ENCODE measurements at places on chromosomes 5 and 9.

DNA sequence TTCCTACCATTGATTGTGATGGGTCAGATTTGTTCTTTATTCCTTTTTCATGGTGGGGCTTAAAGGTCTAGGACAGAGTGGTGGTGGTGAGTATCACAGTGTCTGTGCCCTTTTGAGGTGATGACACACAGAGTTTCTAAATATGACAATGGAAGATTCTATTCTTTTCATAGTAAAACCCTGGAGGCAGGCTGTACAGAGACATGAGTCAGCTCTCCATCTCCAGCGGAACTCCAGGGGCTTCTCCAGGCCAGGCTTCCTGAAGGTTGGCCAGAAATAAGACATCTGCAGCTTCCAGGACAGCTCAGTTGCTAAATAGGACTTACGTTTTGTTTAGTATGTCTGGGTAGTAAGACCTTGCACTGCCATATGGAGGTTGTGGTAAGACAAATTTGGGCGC is 229.5 kb downstream of the CD180 start:
- peak; percentile 81 for DNase-seq

DNA sequence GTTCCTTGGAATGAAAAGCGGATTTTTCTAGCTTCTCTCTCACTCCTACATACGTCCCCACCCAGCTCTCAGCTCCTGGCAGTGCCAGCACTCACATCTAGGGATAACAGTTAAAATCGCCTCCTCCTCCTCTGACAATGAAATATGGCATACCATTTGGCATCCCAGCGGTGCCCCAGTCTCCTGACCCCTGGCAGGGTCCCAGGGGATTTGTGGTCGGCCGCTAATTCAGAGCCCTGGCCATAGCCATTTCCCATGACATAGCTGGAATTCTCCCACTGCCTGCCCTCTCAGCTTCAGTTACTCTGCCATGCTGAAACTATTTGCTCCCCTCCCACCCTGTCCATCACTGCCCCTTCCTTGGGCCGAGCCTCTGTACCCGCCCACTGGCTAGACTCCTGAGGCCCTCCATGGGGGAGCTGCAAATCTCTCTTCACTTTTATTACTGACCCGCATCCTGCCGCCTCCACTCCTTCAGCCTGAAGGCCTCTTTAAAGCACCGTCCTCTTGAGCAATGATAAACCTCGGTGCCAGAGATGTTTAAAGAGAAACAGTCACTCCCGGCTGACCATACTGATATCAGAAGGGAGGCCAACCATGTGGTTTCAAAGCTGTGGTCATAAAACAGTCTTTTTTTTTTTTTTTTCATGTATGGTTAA is 139.8 kb downstream of the SLIT3 start:
- no peak for DNase-seq

- DNase-seq = no peak
These were observed 94.0 kb downstream of the RCL1 start for GRCh38 chr9:4886698-4887097.

DNA sequence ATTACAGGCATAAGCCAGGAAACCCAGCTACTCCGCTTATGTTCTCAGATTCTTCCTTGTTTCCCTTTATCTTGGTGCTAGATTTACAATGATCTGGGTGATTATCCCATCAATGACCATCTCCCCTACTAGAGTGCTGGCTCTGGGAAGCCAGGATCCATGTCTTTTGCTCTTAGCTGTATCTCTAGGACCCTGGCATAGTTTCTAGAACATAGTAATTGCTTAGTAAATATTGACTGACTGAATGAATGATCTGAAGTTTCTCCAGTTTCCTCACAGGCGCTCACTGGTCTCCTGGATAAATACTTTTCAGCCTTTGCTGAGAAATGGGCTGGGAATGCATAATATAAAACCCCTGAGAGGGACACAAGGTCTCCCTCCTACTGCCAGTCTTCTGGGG is 60.0 kb upstream of the KLF9 start:
- no peak for DNase-seq

- DNase-seq = no peak
These were observed 323.2 kb upstream of the CCNH start for GRCh38 chr5:87735923-87736322.

GRCh38 chr5:96659170-96659569 is 3.0 kb upstream of the CAST start:
- DNase-seq = no peak

DNA sequence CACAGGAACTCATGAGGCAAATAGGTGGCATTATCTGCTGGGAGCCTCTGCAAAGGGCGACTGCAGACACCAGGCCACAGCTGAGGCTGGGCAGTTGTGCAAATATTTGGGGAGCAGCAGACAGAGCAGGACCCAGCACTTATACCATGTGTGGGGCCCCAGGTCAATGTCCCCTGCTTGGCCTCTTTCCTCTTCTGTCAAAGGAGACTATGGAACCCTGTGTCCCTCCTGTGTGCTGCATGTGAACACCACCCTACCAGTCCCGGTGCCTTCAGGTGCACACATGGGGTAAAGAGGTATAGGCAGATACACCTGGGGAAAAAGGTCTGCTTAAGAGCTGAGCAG is 50.8 kb downstream of the ROR2 start:
- no peak for DNase-seq

DNA sequence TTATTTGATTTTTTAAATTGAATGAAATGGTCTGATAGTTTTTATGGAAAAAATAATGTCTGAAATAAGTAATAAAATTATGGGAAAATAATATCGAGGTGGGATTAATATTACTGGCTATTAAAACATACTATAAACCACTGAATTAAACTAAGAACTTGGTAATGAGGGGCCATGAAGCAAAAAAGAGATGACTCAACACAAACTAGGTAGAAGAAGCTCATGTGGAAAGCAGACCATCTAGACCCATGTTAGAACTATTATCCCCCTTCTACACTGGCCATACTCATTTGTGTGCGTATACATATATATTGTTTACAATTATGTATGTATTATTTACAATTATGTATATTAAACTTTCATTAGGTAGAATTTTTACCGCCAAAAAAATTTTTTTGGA is 8.5 kb upstream of the GPR150 start:
- no peak for DNase-seq

- no peak for DNase-seq
These were observed 10.0 kb upstream of the CAST start for GRCh38 chr5:96651948-96652753.

- DNase-seq = peak; percentile 66
These were observed 199.6 kb downstream of the SYK start for GRCh38 chr9:91001146-91001611.

GRCh38 chr5:55936100-55936693 is 58.6 kb downstream of the IL6ST start:
- peak; percentile 71 for DNase-seq

DNA sequence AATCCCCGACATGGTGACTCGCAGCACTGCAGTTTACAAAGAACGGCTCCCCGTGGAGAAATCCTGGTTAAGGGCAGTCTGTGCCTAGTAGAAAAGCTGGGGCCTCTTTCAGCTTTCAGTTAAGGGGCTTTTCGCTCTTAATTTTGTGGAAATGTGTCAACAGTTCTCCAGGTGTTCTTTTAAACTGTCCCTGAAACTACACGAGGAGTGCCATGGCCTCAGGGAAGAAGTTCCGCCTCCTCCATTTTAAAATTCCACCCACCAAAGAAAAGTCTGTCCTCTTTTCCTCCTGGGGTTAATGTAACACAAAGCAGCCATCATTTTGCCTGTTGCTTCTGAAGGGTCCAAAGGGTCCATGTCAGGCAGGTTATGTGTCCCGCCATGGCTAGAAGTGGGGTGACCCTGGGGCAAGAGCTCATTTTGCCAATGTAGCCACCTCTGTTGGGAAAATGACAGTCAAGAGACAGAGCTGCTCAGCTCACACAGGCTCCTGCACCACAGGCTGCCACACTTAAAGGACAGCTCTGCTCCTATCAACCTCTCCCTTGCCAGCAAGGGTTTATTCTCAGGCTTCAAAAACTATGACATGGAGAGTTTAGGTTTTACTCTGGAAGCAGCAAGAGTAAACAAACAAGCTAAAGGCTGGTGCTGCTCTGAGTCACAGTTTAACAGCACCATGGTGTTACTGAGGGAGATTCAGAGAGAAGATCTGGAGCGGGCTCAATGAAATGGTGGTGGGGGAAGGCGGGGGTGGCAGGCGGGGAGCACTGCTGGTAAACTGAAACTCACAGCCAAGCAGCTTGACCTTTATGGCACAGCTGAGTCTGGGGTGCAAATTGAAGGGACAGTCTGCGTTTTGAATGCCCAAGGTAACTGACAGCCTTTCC is 3.2 kb downstream of the WHRN start:
- peak; percentile 63 for DNase-seq

DNA sequence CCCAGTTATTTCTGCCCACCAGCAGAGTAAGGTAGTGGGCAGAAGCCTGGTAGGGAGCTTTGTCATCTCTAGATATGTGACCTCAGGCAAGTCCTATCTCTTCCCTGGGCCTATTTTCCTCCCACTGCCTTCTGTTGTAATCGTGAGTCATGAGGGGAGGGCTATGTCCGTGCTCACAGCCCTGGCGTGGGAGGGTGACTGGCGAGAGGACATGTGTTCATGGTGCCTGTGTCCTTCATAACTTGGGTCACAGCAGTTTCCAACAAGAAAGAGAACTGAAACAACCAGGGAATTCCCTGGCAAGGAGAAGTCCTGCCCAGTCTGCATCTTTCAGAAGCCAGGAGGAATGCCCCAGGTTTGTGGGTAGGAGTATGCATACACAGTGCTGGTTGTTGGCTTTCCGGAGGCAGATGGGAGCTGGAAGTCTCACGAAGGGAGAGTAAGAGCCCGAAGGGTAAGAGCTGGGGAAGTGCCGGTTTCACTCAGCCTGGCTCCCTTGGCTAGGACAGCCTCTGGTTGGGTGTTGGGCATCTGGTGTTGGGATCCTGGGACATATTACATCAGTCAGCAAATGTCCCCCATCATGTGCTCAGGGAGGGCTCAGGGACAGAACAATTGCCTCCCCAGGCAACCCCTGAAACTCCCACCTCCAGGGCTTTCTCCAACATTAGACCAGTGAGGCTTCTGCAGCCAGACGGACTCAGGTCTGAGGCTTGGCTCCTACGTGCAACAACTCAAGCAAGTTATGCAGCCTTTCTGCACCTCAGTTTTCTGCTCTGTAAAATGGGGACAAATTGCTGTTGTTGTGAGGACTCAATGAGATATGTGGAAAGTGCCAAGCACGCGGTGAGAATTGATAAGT is 4.3 kb upstream of the TIFAB start:
- peak; percentile 54 for DNase-seq

GRCh38 chr9:91433180-91433579 is 9.5 kb upstream of the NFIL3 start:
- peak; percentile 96 for DNase-seq

DNA sequence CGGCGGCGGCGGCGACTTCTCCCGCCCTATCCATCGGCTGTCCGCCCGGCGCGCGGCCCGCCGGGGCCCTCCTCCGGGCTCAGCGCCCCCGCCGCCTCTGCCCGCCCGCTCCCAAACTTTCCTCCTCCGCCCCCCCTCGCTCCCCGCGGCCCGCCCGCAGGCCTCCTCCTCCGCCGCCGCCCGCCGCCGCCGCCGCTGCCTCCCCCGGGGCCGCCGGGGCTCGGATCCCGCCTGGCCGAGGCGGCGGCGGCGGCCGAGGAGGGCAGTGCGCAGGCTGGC is 460 bp upstream of the PBX3 start:
- DNase-seq = no peak

GRCh38 chr9:137138058-137138721 is 764 bp upstream of the GRIN1 start:
- DNase-seq = no peak

All from HCEC 1CT (cell line).